ENCODE measurements at places on chromosomes 2 and 18.

GRCh38 chr2:64937687-64938491 is 51.3 kb upstream of the SLC1A4 start:
- DNase-seq: no peak

DNA sequence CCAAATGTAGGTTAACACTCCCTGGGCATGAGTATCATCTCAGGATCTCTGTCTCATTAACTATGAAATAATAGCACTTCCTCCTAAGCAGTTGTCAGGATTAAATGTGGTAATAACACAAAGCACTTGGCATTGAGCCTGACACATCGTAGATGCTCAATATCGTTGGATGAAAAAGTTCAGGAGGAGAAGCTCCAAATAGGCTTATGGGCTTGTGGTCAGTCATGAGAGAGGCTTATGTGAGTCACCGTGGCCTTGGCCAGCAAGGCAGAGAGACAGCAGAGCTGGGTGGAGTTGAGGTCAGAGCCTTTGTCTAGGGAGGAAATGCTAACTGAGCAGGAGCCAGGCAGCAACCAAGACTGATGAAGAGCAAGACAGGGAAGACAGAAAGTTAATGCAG is 68.3 kb upstream of the PPM1B start:
- DNase-seq: no peak

DNA sequence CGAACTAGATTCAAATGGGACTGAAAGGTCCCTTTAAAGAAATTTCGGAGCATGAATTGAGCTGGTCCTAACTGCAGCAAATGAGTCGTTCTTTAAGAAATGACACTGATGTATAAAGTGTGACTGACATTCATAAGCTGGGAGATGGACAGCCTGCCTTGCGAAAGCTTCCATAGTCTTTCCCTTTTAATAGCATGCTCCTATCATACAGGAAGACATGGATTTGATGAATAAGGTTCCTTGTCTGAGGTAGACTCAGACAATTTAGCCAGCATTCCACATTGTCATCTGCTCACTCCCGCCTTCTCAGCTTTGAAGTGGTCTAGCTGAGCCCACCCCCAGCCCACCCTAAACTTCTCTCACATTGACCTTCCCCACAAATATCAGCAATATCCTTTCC is 264.9 kb downstream of the TSN start:
- no peak for DNase-seq

DNA sequence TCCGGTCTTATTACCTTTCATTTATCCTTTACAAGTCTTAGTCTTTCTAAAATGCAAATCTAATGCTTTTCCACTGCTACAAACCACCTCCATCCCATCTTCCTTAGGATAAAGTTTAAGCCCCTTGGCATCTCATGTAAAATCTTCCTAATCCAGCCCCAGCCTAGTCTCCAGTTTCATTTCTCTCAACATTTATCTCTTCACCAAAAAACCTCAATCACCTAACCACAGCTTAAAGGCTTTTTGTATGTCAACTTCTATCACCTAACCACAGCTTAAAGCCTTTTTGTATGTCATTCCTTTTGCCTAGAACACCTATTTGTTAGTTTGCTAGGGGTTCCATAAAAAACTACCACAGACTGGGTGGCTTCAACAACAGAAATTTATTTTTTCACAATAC is 4.2 kb downstream of the TRAK2 start:
- DNase-seq: no peak

- DNase-seq: no peak
Observed at GRCh38 chr2:108082978-108083377, 96.7 kb downstream of the SLC5A7 start.
